Frontal cortex (tissue), 4 donors: ENCODE measurements at places on chromosomes 12 and 14. TPM values are rescaled to one million over a fixed set of nuclear protein-coding genes. Genes with fewer than 3 reads are reported as not detected.
A peak's percentile ranks its signal among the peaks of the same experiment; 100 is the strongest.

DNA sequence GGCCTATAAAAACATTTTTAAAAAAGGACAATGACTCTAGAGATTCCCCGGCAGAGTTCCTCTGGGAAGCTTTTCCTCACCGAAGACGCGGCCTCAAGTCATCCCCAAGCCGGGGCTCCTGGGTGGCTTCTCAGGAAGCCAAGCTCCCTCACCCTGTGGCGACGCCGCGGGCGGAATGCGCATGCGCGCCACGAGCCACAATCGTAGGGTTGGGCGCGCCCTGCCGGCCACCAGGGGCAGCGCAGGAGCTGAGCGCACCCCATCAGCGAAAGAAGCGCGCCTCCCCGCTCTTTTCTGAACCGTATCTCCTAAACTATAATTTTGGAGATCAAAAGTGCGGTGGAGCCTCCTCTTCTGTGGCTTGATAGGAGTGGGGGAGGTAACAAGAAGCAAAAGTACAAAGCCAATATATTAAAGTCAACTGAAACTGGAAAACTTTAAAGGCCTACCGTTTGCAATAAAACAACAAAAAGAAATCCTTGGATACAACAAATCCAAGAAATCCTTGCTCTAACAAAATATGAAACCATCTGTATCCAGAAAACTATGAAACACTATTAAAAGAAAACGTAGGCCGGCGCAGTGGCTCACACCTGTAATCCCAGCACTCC lies 17.4 kb upstream of the CHFR start:
- peak; percentile 81 for DNase-seq

C3AR1 gene
- total RNA-seq, result 1.6 TPM

SYT1 gene
- 174 TPM for total RNA-seq

DNA sequence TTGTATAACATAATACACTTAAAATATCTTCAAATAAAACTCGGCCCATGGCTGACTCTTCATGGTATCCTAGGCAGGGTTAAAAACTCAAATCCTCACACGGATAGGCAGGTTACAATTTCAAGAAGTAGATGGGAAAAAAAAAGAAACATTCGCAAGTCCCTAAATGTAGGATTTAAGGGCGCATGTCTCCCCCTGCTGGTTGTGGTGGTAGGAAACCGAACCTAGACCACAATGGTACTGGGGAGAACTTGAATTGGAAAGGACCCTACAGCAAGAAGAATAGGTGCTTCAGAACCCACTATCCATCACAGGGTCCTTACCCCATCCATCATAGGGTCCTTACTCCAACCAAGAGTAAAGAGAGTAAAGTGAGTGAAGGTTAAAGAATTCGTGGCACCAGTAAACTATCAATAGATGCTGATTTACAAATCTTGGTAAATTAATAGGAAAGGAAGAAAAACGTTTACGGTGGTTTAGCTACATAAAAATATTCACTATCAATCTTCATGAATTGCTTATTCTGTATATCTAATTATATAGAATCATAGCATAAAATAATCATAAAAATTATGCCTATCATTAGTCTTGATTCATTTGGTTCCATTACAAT lies 3.3 kb upstream of the CIPC start:
- peak; percentile 41 for DNase-seq

DNA sequence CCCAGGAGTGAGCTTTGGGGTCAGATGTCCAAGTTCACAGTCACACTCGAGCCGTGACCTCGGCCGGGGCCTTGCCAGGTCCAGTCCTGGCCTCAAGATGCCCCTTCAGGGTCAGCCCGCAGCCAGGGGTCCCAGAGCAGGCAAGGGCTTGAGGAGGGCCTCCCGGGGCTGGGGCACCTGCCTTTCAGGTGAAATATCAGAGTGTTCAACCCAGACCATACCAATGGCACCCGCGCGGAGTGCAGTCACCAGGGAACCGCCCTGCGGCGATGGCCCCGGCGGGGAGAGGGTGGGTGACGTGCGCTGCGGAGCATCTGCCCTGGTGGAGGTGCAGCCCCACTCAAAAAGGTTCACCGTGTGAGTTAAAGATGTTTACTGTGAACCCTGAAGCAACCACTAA lies 16.9 kb downstream of the LRCOL1 start:
- DNase-seq, result no peak

GRCh38 chr14:64337888-64338615 lies 43.9 kb upstream of the ESR2 start:
- DNase-seq, result peak; percentile 29

- DNase-seq, result no peak
Observed at GRCh38 chr12:41076114-41076513, 112.0 kb upstream of the PDZRN4 start.

DNA sequence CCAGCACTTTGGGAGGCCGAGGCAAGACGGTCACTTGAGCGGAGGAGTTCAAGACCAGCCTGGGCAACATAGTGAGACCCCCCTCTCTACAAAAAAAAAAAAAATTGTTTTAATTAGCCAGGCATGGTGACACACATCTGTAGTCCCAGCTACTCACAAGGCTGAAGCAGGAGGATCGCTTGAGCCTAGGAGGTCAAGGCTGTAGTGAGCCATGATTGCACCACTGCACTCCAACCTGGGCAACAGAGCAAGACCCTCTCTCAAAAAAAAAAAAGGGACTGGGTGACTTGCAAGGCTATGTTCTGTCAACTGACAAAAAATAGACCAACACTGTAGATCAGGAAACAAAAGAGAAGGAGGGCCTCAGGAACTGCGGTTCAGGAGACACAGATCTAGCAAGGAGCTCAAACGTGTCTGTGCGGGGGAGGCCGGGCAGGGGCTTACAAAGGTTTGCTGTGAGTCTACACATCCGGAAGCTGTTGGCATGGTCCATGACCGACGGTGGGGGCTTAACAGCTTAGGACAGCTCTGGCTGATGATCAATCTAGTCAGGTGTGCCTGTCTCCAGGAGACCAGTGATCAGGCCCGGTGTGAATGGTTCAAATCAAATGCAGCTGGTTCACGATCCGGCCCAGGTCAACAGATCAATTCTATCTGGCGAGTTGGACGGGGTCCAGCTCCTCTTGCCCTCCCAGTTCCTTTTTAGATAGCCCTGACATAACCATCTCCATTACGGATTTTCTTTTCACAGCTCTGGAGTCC lies 31.7 kb upstream of the INF2 start:
- no peak for DNase-seq

- DNase-seq, result no peak
Observed at GRCh38 chr14:69087061-69087461, 65.9 kb downstream of the DCAF5 start.

DNA sequence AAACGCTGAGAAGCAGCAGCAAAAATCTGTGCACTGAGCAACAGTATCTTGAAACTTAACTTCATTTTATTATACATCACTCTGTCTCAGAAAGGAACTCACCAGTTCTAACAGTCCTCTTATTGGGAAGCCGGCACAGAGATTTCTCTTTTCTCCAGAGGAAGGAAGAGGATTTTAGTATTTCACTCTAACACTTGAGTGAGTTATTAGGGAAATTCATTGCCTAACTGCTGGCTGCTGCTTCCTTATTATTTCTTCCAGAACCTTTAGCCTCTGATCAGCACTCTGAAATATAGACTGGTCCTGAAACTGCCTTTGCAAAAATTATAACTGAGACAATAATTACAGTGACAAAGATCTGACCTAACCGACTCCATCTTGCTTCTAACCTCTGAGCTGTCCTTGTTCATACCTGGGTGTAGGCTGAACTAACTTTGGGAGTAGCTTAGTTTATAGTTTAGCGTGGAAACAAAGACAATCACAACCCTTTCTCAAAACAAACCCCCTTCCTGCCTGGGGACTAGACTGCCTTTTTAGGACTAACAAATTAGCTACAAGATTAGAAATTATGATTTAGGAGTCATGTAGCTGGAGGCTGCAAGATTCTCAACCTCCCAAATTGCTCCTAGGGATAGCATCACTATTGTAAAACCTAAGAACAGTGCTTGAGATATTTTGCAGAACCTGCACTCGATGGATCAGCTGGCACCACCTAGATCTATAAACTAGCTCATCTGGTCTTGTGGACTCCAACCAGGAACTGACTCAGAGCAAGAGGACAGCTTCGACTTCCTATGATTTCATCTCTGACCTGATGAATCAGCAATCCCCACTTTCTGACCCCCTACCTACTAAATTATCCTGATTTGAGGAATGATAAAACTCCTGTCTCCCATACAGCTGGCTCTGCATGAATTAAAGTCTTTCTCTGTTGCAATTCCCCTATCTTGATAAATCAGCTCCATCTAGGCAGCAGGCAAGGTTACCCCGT lies 117.5 kb downstream of the DYRK2 start:
- DNase-seq, result no peak

CD163L1 gene
- 5.7 TPM for total RNA-seq

SMOC1 gene
- total RNA-seq, result 12.2 TPM

IAPP gene
- total RNA-seq, result under 0.01 TPM

P2RX7 gene
- total RNA-seq, result 1.2 TPM

POLE2 gene
- total RNA-seq, result 5.3 TPM

GRCh38 chr12:89709995-89710872 lies 1.6 kb upstream of the ATP2B1 start:
- no peak for DNase-seq

DNA sequence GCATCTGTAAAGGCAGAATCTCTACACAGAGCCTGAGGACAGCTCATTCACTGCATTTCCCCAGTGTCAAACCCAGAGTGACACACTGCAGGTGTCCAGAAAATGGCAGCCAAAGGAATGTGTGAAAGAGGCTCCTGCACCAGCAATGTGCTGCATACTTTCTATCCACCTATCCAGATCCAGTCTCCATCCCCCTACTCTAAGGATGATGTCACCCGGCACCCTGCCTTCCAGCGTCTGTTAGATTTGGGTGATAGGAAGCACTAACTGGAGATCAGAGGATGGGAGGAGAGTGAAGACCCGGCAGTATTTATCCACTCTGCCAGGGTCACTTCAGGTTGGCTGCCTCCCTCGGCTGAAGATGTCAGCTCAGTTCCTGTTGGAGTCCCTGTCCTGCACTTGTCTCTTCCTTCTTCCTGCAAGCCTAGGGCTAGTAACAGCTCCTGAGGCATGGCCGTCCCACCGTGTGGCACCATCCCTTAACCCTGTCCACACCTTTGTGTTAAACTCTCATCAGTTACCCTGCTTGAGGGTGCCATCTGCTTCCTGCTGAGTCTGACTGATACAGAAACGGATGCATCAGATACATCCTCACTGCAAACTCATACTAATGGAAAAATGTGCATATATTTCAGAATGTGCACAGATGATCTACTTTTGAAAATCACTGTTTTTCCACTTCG lies 13.0 kb upstream of the GPR68 start:
- no peak for DNase-seq

- DNase-seq, result no peak
Observed at GRCh38 chr12:52474212-52474611, 607 bp upstream of the KRT6C start.

MYO1A gene
- not detected for total RNA-seq

DNA sequence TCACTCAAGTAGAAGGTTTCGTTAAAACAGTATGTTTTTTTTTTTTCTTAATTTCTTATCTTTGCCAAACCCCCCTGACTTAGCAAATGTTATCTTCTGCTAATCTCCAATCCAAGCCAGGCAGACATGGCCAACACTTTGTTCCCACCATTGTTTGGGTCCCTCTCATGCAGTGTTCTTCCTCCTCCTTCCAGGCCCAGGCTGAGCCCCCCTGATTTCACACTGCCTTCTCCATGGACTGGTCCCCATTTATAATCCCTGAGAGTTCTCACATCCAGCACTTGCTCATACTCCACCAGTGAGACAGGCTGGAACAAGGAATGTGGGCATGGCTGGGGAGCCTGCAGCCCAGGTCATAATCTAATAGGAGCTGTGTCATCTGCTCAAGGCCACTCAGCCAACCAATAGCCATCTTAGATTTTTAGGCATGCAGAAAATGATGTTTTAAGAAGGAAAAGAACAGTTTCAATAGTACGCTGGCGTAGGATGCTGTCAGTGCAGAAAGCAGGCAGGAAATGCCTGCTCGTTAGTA lies 238.4 kb upstream of the CCDC196 start:
- DNase-seq, result no peak

GRCh38 chr12:57550641-57551549 lies 1.1 kb downstream of the KIF5A start:
- no peak for DNase-seq

DNA sequence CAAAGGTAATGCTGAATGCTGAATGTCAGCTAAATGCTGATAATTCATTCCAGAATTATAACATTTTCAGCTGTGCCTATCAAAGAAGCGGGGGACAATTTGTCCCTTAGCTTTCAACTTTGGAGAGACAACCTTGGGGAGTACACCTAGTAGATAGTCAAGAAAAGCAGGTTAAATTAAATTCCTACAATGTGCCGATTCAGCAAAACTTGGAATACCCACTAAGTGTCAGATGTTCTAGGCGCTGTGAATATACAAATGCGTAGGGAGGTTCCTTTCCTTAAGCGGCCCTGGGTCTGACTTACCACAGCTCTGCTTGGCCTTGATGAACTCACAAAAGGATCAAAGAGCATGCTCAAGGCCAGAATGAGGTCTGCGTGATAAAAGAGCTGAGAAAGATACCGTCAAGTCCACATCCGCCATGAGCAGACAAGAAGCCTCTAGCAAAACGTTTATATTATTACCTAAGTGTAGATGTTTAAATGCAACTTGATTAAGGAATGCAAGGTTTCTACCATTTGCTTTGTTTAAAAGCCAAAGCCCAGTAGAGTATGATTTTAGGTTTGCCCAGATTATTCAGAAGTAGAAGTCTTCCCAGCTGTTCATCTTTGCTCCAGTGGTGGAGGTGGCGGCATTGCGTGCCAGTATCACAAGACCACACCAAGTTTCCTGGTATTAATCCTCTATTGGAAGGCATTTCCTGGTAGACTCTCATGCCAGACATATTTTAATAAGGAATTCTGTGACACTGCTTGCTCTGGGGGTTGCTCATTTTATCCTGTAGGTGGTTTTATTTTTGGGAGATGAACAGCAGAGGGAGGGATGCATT lies 368.6 kb downstream of the DPF3 start:
- no peak for DNase-seq

KTN1 gene
- total RNA-seq, result 76.2 TPM
